ENCODE measurements at places on chromosomes 7 and 10.

DNA sequence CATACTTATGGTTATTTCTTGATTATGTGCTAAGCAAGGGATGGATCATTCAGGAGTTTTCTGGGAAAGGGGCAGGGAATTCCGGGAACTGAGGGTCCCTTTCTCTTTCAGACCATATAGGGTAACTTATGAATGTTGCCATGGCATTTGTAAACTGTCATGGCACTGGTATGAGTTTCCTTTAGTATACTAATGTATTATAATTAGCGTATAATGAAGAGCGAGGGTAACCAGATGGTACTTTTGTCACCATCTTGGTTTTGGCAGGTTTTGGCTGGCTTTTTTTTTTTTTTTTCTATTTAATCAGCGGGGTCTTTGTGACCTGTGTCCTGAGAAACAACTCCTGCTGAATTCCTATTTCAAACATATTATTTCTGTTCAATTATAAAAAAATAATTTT is 237.6 kb upstream of the PTER start:
- DNase-seq, result no peak

- DNase-seq, result no peak
These were observed 65.0 kb downstream of the FBXL13 start for GRCh38 chr7:103009466-103010185.

DNA sequence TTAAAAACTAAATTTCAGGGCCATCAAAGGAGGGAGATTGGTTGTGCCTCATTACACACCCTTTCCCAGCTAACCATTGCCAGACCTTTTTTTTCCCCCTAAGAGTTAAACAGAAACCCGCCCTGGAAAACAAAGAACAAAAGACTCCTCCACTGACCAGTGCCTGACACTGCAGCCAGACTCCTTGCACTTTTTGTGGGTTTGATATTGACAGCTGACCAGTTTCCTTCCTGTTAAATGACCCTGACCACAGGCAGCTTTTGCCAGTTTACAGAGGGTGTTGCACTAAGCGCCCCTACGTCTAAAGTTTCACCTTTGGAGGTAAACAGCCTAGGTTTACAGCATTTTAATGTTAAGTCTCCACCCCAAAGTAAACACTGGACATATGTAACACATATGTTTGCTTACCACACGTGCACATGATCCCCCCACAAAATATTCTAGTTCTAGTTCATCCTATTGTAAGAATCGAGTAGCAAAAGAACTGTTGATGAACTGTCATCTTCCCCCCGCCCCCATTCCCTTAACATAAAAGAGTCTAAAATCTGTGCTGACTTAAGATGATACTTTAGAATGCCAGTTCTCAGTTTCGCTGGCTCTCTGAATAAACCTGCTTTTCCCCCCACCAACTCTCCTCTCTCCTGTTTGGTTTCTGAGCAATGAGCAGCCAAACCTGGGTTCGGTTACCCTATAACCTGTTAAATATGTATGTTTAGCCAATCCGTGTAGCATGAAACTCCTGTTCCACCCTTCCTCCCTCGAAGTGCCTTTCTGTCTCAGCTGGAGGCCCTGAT is 38.0 kb downstream of the FOXI2 start:
- DNase-seq, result no peak

DNA sequence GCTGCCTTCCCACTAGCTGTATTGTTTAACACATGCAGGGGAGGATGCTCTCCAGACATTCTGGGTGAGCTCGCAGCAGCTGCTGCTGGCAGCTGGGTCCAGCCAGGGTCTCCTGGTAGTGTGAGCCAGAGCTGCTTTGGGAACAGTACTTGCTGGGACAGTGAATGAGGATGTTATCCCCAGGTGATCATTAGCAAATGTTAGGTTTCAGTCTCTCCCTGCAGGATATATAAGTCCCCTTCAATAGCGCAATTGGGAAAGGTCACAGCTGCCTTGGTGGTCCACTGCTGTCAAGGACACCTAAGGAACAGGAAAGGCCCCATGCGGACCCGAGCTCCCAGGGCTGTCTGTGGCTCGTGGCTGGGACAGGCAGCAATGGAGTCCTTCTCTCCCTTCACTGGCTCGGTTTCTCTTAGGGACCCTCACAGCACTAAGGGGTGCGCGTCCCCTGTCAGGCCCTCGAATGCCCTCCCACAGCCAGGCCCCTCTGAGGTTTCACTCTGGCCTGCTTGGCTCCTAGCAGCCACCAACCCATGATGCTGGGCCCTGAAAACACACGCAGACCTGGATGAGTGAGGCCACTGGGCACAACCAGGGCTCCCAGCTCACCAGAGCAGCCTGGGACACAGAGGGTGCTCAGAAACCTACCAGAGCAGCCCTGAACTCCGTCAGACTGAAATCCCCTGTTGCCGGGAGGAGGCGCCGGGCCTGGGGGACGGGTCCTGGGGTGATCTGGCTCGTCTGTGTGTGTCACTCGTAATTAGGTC is 173.0 kb upstream of the LANCL2 start:
- DNase-seq, result no peak

DNA sequence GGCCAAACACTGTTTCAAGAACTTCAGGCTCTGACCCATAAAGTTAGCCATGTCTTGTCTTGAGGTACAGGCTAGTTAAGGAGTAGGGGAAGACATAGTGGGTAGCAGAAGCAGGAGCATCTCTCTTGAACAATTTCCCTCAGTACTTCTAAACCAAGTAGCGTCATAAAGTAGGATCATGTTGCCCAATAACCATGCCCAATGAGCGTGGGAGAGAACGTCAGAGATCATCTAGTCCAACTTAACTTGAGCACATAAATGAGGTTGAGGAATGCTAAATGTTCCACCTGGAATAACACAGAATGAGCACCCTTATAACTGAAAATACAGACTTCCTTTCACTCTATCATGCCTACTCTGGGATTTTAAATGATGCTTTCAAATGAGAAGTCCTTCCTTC is 134.9 kb downstream of the AOAH start:
- DNase-seq, result no peak

DNA sequence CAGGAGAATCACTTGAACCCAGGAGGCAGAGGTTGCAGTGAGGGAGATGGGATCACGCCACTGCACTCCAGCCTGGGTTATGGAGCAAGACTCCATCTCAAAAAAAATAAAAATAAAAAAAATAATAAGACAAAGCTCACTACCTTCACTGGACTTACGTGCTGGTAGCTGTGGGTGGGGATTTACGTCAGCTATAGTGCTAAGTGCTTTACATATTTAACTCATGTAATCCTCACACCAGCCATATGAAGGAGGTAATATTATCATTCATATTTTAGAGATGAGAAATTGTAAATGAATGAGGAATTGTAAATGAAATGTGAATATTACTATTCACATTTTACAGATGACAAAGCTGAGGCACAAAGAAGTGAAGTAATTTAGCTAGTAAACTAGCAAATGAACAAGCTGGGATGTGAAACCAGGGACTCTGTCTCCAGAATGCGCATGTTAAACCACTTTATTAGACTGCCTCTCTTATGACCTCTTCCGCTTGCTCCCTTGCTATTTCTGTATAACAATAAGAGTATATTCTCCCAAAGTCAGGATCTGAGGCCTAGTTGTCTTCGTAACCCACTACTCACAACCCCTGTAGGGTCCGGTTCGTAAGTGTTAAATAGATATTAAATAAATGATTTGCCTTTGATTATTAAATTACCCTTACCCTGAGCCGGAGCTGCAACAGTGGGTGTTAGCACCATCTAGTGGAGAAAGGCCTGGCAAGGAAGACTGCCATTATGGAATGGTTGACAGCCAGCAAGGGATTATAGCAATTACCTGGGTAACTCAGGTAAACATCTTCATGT is 70.2 kb downstream of the HTR7 start:
- peak; percentile 4 for DNase-seq

DNA sequence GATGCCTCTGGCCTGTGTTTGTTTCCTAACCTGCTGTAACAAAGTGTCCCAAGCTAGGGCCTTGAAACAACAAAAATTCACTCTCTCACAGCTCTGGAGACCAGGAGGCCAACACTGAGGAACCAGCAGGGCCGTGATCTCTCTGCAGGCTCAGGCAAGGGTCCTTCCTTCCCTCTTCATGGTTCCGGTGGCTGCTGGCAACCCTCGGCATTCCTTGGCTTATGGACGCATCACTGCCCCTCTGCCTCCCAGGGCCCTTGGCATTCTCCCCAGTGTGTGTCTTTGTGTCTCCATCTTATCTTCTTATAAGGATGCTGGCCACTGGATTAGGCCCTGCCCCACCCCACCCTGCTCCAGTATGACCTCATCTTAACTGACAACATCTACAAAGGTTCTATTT is 17.0 kb downstream of the CNPY1 start:
- no peak for DNase-seq

- DNase-seq, result no peak
These were observed 135.7 kb upstream of the SAMD8 start for GRCh38 chr10:74975758-74976157.

DNA sequence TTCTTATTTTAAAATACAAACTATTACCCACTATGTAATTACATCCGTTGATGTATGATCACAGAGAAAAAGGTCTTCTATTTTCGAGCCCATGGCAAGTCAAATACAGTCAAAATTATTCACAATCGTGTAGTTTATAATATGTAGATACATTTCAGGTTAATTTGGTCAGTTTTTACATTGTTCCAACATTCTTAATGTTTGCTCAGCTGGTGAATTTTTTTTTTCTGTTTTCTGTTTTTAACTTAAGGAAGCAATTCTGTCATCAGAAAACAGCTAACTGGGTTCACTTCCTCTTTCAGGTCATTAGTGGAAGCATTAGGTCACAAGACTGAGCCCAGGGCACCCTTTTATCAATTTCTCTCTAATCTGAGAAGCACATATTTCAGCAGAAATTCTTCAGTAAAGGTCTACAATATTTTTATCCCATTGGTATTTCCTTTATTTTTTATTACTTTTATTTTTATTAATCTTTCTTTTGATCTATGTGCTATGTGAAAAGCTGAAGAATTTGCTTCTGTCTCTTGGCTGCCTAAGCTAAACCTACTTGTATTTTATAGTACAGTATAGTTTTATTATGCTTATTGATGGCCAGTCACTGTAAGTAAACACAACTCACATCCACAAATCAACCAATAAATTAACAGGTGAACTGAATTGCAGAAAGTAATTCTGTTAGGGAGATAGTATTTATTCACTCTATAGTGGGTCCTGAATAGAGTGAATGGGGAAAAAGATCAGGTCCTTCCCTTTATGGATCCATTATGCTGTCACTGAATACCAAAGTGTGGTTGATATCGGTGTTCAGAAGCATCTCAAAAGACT is 84.6 kb downstream of the ICA1 start:
- DNase-seq, result no peak

DNA sequence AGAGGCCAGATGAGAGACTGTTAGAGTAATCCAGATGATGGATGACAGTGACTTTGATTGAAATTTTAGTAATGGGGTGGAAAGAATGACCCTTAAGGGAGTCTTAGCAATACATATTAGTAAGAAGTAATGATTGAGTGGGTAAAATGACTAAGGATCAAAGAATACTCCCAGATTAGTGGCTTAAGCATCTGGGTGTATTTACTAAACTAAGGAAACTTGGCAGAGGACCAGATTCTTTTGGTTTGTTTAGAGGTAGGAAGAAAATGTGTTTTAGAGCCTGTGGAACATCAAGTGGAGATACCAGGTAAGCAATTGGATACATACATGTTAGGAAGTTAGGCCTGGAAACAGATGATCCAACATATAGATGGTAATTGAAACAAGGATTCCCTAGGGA is 58.8 kb upstream of the ADRA2A start:
- DNase-seq, result no peak

- no peak for DNase-seq
These were observed 307.1 kb downstream of the SEMA3D start for GRCh38 chr7:84879570-84880325.

Measured in stimulated activated CD4-positive, alpha-beta T cell treated with anti-CD3 and anti-CD28 coated beads, Interleukin-4, amount 100 ng/mL, for 4 hours (primary cell).